HL-60 (cell line): ENCODE measurements at places on chromosomes 2 and 18.
A peak's percentile ranks its signal among the peaks of the same experiment; 100 is the strongest.

DNA sequence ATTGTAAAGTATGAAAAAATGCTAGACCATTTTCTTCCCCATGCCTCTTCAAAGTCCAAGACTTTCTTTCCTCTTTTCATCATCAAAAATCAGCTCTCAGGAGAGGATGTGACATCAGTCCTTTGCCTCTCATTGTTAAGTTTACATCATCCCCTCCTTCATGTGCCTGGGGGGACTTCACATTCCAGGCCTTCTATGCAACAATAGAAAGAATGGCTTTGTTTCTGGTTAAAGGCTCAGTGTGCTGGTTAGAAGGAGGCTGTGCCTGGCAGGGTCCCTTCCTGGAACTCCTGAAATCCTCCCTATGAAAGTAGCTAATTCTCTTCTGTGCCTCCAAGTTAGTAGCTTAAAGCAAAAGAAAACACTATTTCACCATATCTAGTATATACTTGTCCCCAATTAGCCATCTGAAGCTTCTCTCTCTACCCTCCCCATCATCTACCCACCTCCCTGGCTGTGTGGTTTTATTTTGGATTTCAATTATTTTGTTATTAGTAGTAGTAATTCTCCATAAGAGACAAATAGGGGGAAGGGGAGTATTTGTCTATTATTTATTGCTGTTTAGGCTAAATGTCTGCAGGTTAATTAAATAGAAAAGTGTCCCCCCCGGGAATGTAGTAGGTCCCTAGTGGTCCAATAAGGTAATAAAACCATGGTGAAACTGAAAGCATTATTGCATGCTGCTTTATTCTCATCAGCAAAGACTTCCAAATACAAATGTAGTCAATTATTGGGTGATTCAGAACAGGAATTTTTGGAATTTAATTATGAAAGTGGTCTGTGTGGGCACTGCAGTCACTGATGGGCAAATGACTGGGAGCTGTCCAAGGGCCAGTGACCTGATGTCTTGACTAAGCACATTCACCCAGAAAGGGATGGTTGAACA is 69.0 kb downstream of the CPO start:
- no peak for DNase-seq

DNA sequence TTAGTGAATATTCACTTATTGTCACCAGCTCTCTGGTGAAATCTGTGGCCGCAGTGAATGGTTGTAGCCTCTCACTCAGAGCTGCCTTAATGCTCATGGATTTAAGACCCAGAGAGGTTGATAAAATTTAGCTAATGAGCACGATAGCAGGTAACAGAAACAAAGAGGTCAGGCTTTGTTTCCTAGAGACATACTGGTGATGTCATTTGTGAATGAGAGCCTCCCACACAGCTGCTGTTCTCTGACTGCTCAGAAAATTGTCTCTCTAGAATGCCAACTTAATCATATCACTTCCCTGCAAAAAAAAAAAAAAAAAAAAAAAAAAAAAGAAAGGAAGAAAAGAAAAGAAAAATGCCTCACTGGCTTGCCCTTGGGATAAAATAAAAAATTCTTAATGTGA is 411.7 kb upstream of the MYT1L start:
- no peak for DNase-seq

DNA sequence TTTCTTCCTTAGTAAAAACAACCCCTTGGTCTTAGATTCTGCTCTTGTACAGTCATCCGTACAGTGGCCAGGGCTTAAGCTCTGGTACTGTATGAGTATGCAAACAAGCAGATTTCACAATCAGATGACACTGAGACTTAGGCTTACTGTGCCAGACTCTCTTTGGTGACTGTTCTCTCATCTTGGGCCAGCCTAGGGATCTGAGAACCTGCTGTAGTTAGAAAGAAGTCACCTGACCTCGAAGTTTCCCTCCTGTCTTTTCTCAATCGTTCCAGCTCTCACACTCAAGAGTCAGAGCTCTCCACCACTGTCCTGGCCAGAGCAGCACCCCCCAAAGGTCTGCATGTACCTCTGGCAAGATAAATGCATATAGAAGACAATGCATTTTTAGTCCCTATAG is 63.2 kb downstream of the ZEB2 start:
- peak; percentile 38 for DNase-seq

DNA sequence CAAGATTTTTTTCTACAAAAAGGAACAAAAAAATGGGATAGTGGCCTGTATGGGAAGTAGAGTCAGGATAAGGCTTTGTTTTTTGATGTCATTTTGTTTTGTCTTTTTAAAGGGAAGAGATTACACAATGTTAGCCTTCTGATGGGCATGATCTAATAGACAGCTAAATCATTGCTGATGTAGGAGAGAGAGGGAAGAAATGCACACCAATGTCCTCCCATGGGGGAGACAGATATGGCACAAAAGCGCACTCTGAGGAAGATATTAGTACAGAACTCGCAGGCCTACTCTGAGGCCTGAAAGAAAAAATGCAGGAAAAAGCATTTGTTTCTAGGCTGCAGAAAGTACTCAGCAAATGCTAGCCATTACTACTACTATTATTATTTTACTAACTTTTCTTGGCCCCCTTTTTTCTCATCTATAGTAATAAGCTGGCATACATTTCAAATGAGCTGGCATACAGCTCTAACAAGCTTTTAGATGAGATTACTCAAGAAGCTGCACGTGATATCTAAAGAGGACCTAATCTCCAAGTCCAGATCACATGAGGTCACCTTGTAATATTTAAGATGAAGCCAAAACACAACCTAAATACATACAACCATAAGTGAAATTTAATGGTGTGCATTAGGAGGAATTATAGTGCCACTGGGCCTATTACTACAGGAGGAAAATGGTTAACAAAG is 269.4 kb upstream of the TANK start:
- DNase-seq, result no peak

GRCh38 chr2:59250307-59250677 is 1009.2 kb upstream of the FANCL start:
- DNase-seq, result no peak

- no peak for DNase-seq
Measured at GRCh38 chr2:100397118-100397860, 20.2 kb downstream of the CHST10 start.

DNA sequence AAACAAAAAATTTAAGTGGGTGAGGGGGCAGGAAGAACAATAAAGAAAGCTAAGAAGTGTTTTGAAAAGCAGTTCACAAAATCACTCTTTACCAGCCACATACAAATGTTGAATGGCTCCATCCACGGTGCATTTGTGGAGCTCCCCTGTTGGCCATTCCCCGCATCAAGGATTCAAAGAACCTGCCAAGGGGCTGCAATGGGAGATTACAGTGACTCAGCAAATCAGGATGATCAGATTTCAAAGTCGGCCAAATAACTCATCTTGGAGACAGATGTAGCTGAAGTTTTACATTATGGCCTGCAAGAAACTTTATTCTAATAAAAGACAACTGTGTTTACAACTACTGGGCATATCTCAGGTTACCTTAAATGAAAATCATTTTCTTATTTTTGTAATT is 26.9 kb downstream of the COL4A3 start:
- no peak for DNase-seq

GRCh38 chr2:141555876-141556470 is 574.8 kb downstream of the LRP1B start:
- no peak for DNase-seq

DNA sequence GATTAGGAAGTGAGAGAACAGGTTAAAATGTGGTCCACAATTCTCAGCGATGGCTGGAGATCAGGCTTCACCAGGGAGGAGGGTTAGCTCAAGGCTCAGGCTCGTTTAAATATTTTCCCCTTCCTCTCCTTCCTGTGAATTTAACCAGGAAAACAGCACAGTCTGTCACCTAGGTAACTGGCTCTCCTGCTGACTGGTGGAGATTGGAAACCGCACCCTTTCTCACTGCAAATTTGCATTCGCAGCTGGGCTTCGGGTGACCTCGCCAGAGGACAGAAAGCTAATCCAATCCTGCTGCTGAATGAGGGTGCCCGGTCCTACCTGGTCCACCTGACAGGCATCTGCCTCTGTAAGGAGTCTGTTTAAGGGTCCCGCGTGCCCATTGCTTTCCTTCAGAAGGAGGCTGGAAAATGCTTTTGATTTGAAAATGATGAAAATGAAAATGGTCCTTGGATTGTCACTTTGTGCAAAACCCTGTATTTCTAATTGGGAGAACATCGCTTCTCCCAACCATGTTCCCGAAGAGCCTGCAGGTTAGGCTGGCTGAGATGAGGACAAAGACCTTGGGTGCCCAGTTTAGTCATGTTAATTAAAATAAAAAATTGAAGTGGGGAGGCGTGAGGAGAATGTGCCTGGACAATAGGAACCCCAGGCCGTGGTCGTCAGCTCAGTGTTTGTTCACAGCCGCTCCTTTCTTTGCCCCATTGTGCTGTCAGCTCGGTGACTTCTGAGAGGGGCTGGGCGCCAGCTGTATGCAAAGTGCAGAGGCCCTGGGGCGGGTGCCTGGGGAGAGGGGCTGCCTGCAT is 43.4 kb upstream of the MTCL1 start:
- DNase-seq, result no peak

DNA sequence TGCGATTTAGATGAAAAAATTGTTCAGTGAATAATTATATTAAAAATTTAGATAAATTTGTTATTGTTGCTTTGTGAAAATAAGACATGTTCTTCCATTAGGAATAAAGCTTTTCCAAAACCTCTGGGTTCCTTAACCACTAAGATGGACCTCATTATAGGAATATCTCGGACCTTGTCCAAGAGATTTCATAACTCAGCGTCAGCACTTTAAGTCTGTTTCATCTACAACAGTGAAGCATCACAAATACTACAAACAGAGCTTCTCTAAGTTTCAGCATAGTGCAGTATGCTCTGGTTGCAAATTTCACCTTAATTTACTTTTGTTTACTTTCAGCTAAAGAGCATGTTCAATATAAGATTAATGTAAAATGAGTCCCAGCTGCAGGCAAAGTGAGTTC is 150.3 kb downstream of the UBE2E3 start:
- DNase-seq, result no peak

DNA sequence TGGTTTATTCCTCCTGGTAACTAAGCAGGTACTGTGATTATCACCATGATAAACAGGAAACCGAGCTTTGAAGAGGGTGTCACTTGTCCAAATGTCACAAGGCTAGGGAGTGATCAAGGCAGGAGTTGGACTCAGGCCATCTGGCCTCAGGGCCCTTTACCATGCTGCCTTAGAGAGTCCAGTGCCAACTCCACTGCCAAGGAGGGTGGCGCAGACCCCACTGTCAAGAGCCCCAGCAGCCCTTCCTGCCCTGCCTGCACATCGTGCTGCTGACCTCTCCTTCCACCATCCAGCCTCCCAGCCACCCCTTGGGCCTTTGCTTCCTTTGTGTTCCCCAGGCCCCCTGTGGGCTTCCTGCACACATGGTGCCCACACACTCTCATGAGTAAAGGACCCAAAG is 48.3 kb downstream of the TNS1 start:
- no peak for DNase-seq

GRCh38 chr2:102187496-102188150 is 800 bp downstream of the IL1RL2 start:
- DNase-seq, result no peak

DNA sequence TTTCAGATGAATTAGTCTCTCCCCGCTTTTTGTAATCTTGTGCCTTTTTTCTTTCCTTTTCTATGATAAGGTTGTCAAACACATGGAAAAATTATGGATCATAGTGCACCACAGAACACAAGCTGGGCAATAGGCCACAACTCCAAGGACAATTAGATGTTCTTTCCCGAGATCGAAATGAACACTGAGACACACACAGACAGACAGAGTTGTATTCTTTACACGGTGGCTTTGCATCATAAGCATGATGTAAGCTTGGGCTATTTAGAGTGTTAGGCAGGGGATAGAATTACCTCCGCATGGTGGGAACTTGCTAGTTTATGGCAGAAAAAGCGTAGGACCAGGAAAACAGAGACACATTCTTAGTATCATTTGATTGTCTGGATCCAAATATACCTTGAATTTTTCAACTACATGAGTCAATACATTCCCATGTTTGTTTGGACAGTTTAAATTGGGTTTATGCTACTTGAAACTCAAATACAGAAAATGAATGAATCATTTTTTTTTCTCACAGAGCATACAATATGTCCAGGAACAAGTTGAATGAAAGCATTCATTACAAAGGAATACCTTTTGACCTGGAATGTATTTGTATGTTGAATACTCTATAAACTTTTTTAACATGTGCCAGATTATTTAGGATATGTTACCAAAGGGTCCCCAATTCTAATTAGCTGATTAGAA is 1611.5 kb upstream of the TMEFF2 start:
- DNase-seq, result no peak

DNA sequence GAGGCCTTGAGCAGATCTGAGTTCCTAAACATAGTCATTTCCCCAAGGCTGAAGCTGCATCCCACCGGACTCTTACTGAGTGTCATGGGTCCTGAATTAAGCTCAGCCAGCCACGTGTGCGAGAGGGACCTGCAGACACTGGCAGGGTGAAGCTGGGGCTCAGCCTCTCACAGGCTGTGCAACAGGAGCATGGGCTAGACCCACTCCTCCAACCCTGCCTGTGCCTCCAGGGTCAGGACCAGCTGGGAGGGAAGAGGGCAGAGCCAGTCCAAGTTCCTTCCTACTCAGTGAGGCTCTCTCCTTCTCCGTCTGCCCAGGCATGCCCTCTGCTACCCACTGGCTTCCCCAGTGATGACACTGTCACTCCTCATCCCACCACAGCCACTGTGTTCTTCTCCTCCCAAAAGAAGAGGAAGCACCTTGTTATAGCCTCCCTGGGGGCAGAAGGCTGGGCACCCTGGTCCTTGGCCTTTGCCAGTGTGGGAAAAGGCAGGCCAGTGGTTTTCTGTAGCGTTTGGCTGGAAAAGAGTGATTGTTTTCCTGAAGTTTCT is 78.9 kb downstream of the KCNF1 start:
- DNase-seq, result no peak

DNA sequence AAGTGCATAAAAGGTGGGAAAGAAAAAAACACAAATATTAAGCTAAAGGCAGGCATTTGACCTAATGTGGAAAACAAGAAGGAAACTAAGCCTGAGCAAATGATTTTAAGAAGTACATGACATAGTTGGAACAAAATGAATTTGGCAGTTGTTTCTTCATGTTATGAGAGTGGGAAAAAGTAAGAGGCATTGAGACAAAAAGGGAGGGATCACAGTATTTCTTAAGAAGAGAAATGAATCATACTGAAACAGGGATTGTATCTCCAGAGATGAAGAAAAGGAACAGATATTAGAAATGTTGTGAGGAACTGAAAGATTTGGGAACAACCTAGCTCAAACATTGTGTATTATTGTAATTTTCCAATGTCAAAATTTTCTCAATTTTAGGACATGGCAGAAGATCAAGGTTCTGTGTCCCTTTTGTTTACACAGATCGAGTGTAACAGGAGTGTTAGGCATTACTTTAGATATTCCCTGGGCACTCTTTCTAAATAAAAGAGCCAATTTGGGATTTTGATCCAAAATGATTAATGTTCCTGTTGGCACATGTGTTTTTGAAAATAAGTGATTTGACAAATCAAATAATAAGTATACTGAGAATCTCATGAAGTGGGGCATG is 98.6 kb downstream of the CALCRL start:
- no peak for DNase-seq

- no peak for DNase-seq
Measured at GRCh38 chr2:205722283-205722918, 40.1 kb downstream of the NRP2 start.

DNA sequence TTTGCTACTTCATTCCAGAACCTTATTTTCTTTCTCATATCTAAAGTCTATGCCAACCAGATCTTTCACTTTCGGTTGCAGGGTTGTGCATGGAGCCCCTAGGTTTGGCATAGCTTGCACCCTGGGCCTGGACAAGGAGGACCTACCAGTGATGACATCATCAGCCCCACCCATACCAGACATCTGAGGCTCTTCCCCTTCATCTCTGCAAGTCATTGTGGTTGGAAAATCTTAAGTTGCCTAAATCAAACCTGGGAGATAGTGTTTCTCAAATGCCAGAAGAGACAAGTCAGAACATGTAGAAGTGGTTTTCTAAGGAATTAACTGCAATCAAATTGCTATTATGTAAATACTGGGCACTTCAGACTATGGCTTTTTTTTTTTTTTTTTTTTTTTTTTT is 363.3 kb downstream of the ZNF516 start:
- DNase-seq, result peak; percentile 58
